ENCODE measurements at places on chromosomes 4 and X. TPM values are rescaled to one million over a fixed set of nuclear protein-coding genes. Genes with fewer than 3 reads are reported as not detected.

Gene GPR101
- not detected for total RNA-seq

Gene GPR173
- not detected for total RNA-seq

Gene MID1IP1
- 61.8 TPM for total RNA-seq

Gene CENPU
- 53.8 TPM for total RNA-seq

Gene LIAS
- total RNA-seq: 12.6 TPM

Gene SMIM10L2A
- 0.94 TPM for total RNA-seq

Gene ZNF595
- total RNA-seq: 6.8 TPM

Data from activated naive CD4-positive, alpha-beta T cell treated with anti-CD3 and anti-CD28 coated beads, Interleukin-2, amount 10 ng/mL, durations not matched to agents 5 hours and 36 hours (primary cell).